ENCODE measurements at places on chromosomes 5 and 9.

- DNase-seq: no peak
Observed at GRCh38 chr9:126331964-126332748, 5.5 kb downstream of the MVB12B start.

DNA sequence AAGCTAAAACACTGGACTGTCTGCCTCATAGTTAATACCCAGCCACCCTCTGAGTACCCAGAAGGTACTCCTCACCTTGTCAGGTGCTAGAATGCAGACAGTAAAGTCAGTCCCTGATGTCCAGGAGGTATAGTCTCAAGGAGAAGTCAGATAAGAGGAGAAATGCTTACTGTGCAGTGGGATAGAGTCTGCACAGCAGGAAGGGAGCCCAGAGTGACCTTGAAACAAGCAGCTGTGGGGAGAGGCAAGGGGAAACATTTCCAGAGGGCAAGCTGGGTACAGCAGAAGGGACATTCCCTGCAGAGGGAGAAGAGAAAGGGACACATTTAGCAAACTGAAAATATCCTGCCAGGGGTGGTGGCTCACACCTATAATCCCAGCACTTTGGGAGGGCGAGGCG lies 122.7 kb downstream of the GCNT1 start:
- DNase-seq: no peak

DNA sequence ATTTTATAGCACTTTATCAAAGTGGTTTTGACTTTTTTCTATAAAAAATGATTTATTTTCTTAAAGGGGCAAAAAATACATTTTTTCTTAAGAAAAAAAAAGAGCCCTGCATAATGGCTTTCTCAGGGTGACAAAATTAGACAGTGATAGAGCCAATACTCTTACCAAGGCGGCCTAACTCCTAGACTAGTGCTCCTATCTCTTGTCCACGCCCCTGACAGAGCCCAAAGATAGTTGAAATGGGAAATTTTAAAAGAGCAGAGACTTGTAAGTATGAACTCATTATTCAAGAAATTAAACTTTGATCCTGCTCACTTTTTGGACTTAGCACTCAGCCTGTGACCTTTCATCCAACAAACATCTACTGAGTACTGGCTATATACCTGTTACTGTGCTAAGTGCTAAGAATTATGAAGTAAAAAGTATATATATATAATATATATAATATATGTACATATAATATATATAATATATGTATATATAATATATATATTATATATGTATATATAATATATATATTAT lies 1.2 kb downstream of the INVS start:
- no peak for DNase-seq

DNA sequence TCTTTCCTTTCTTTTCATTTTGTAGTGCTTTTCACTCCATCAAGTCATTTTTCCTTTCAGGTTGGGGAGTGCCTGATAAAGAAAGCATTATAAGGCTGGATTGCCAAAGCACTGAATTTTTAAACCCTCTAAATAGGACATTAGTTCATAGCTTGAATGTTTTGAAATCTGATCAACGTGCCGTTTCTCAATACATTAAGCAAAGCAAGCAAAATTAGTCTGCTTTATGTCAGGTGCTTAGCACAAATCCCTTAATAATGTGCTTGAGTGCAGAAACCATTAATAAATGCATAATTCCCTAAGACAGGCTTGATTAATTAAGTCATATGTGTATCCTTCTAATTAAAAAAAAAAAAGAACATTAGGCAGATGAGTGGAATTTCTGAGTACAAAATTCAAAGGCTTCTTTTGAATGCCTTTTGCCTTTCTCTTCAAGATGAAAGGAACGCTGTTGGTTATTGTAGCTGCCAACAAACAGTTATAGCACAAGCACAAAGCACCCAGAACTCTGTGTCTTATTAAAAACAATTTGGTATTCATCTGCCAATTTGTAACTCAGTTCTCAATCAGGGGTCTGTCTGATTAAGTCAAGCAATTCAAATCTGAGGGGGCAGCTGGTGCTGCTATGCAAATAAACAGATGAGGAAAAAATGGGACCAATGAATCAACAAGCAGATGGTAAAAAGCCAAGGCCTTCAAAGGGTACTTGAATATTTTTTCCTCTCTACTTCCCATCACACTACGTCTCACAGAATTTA lies 233.7 kb downstream of the TLE1 start:
- DNase-seq: no peak

GRCh38 chr5:71932131-71932654 lies 175.1 kb upstream of the MAP1B start:
- DNase-seq: no peak

GRCh38 chr5:17203329-17204132 lies 13.9 kb upstream of the BASP1 start:
- DNase-seq: peak; percentile 51

- DNase-seq: no peak
Observed at GRCh38 chr5:31048282-31049270, 144.9 kb upstream of the CDH6 start.

- DNase-seq: no peak
Observed at GRCh38 chr5:160287378-160288051, 24.8 kb downstream of the CCNJL start.

- no peak for DNase-seq
Observed at GRCh38 chr5:23105021-23105420, 251.9 kb upstream of the CDH12 start.

DNA sequence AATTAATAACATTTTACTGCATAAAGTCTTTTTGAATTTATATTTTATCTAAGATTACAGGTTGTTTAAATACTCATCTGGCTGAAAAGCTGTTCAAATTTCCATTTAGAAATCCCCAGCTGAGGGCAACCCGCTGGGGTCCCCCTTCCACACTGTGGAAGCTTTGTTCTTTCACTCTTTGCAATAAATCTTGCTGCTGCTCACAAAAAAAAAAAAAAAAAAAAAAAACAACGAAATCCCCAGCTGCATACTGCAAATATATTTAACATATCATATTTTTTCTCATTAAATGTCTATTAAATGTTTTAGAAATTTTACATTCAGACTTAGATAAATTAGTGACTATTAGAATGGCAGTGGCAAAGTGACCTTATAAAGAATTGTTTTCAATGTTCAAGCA lies 172.2 kb downstream of the NFIB start:
- no peak for DNase-seq

- DNase-seq: peak; percentile 2
Observed at GRCh38 chr5:148541054-148541835, 113.1 kb downstream of the HTR4 start.

- no peak for DNase-seq
Observed at GRCh38 chr5:106784846-106785245, 885.9 kb downstream of the EFNA5 start.

DNA sequence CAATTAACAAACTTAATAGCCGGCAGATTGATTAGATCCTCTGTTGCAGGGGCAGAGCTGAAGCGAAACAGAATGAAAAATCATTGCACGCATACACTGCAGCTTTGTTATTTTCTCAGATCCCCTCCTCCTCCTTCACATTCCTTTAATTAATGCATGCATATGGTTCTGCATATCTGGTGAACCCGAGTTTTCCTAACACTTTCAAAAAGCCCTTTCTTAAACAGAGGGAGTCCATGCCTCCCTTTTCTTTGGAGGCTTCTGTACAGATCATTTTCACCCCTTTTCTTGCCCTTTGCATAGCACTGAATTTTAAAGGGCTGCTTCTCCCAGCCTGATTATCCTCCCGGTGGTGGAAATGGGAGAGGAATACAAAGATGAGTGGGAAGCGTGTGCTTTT lies 136.6 kb upstream of the TBCA start:
- DNase-seq: no peak

GRCh38 chr9:95083086-95083768 lies 234.3 kb downstream of the FANCC start:
- no peak for DNase-seq

DNA sequence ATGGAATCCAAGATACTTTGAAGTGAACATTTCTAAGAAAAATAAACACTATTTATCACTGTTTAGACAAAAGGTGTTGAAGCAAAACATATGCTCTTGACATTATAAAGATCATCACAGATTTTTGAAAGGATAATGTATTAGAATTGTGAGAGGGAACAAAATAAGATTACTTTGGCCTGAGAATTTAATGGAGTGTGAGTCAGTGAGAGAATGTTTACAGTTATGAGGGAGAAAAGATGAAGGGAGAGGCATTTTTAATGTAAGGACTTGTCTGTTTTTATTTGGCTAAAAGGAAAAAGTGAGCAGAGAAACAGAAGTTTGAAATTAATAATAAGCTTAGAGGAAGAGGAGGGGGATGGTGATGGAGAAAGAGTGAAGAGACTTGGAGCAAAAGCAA lies 1010.1 kb downstream of the EFNA5 start:
- DNase-seq: no peak

- no peak for DNase-seq
Observed at GRCh38 chr9:14180093-14180959, 133.6 kb downstream of the NFIB start.

DNA sequence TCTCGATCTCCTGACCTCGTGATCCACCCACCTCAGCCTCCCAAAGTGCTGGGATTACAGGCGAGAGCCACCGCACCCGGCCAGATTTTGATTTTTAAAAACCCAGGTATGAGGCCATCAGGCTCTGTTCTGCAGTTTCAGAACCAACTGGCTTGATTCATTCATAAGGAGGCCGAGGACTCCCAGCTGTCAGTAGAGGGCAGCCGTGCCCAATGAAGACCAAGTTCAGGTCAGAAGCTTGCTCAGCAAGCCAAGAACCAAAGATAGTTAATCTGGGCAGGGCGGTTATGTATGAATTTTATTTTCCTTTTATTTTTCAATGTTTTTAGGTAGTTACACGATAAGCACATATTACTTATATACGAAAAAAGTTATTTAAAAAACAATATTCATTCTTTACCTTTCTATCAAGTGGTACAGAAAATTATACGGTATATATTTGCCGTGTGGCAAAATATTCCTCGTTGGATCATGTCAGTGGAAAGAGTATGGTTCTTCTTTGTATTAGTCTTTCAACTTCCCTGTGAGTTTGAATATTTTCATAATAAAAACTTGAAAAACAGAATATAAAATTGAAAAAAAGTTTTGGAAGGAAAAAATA lies 18.0 kb downstream of the MGAT1 start:
- peak; percentile 88 for DNase-seq

DNA sequence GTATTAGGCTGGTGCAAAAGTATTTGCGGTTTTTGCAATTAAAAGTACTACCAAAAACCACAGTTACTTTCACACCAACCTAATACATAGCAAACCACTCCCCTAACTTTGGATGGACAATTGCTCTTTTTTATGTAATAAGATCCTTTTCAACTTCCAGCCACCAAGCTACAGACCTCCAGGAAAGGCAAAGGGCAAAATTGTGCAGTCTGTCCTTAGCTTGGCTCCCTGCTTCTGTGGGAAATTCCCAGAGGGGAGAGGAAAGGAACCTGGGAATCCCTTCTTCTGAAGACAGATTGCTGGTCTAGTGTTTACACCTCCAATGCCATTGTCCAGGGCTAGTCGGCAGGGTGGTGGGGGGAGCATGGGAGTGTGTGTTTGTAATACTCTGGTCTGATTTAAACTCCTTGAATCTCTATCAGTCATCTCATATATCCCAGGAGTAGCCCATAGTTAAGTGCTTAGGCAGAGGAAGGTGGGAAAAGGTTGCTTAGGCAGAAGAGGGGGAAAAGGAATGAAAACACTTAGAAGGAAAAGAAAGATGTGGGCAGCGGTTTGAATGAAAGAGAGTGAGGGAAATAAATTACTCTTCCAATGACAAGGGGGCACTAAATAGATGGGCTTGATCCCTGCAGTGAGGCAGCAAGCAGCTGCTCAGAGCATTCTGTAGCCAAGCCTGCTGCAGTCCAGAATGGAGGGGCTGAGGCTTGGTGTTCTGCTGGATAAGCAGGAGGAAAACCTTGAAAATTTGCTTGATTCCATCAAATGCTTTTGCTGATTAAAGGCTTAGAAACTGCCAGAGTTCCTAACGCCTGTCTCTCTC lies 86.9 kb upstream of the MAP1B start:
- no peak for DNase-seq

GRCh38 chr5:122719991-122720746 lies 54.7 kb upstream of the SNX2 start:
- no peak for DNase-seq

GRCh38 chr9:112783551-112783954 lies 33.0 kb downstream of the SNX30 start:
- no peak for DNase-seq

DNA sequence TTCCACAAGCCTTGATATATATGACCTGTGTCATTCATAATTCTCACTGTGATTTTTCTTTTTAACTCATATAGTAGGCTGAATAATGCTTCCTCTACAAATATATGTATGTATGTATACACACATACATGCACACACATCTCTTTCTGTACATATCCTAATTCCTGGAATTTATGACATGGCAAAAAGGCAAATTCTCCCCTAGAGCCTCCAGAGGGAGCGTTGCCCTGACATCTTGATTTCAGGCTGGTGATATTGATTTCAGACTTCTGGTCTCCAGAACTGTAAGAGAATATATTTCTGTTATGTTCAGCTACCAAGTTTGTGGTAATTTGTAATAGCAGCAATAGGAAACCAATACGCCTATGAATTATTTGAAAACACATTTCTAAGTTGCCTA lies 166.6 kb upstream of the GAS1 start:
- DNase-seq: no peak

DNA sequence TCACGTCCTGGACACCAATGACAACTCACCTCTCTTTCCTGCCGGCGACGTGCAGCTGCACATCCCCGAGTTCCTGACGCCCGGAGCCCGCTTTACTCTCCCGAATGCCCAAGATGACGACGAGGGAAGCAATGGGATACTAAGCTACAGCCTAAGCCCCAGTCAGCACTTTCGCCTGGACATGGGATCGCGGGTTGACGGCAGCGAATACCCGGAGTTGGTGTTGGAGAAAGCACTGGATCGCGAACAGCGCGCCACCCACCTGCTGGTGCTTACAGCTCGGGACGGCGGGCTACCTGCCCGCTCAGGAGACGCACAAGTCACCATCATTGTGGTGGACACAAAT lies 1.1 kb downstream of the PCDHAC1 start:
- no peak for DNase-seq

- DNase-seq: no peak
Observed at GRCh38 chr9:27590651-27591050, 17.4 kb upstream of the C9orf72 start.

DNA sequence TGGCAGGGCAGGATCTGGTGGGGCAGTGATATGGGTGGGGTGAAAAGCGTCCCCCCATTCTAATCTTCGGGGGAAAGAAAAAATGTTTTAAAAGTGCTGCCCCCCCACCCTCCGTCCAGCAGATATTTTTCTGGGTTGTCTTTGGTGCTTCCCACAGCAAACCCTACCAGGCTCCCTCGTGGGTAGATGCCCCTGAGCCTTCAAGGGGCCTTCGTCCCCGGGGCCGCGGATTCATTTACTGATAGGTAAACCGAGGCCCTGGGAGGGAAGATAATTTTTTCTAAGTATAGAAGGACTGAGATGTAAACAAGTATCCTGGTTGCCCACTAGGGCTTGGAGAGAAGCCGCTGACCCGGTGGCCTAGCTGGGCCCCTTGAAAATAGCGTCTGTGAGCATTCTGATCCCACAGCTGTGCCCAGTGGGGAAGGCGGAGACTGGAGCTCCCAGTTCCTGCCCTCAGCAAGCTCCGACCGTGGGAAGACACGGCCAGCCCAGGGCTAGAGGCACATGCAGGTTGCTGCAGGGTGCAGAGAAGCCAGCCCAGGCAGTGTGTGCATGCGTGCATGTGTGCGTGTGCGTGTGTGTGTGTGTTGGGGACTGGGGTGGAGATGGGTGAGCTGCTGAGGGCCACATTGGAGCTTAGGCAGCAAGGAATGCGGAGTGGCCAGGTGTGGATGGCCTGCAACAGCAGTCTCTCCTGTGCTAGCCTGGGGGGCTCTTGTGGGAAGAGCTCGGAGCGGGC lies 6.0 kb upstream of the RXRA start:
- no peak for DNase-seq

- no peak for DNase-seq
Observed at GRCh38 chr5:74665273-74665672, 19.8 kb upstream of the HEXB start.

GRCh38 chr5:38197118-38197517 lies 61.2 kb upstream of the EGFLAM start:
- DNase-seq: no peak
